ENCODE measurements at places on chromosomes 3 and 15.

DNA sequence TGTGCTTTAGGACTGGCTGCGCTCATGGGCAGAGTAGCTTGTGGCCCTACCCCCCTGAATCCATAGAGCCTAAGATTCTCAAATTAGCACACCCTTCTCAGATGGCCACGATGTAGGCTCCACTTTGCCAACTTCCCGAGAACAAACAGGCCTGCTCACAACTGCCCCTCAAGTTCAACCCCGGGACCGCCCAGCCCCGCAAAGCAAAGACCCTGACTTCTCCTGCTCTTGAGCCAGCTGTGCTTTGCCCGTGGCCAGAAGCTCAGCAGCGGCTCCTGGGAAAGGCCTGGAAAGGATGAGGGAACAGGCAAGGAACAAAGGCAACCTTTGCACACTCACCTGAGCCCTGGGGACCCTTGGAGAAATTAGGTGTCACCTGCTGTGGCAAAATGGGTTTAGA is 32.0 kb downstream of the CYP11A1 start:
- no peak for DNase-seq

GRCh38 chr3:116141724-116142123 is 303.6 kb downstream of the LSAMP start:
- DNase-seq = no peak

DNA sequence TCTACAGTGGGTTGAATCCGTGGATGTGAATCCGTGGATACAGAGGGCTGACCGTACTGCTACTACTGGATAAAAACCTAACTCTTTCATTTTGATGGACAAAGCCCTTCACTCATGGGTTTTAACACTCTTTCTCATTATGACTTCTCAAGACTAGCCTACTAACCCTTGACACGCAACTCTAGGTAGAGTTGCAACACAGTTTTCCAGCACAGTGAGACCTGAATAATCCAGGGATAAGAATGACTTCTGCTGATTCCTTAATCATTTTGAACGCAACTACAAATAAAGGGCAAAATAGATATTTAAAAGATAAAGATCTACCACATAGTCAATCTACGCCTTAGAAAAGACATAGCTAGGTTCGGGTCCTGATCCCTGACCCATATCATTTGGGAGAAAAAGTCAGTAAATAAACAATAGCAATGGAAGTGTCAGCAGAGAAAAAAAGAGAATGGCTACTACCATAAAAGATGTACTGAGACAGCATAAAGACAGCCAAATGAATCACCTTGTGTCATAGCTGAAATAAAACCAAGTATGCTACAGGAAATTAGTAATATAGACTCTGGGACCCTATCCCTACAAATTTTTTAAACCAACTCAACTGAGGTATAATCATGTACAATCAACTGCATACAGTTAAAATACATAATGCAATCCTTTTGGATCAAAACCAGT is 87.6 kb downstream of the DPH6 start:
- DNase-seq = no peak

- no peak for DNase-seq
Measured at GRCh38 chr3:129015388-129016105, 14.4 kb downstream of the EFCC1 start.

DNA sequence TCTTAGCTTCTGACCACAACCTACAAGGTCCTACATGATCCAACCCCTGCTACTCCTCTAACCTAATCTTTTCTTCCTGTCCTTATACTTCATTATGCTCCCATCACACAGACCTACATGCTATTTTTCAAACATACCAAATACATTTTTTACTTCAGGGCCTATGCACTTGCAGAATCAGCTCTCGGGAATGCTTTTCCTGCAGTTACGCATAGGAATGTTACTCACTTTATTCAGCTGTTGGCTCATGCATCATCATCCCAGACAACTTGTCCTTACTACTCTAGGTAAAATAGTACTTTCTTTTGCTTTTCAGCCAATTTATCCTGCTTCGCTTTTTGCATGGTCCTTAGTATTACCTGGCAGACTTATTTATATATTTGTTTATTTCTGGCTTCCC is 105.6 kb downstream of the OXSM start:
- DNase-seq = no peak

GRCh38 chr15:71654042-71654719 is 156.2 kb upstream of the NR2E3 start:
- no peak for DNase-seq

GRCh38 chr15:81033508-81033907 is 32.8 kb downstream of the TLNRD1 start:
- no peak for DNase-seq

DNA sequence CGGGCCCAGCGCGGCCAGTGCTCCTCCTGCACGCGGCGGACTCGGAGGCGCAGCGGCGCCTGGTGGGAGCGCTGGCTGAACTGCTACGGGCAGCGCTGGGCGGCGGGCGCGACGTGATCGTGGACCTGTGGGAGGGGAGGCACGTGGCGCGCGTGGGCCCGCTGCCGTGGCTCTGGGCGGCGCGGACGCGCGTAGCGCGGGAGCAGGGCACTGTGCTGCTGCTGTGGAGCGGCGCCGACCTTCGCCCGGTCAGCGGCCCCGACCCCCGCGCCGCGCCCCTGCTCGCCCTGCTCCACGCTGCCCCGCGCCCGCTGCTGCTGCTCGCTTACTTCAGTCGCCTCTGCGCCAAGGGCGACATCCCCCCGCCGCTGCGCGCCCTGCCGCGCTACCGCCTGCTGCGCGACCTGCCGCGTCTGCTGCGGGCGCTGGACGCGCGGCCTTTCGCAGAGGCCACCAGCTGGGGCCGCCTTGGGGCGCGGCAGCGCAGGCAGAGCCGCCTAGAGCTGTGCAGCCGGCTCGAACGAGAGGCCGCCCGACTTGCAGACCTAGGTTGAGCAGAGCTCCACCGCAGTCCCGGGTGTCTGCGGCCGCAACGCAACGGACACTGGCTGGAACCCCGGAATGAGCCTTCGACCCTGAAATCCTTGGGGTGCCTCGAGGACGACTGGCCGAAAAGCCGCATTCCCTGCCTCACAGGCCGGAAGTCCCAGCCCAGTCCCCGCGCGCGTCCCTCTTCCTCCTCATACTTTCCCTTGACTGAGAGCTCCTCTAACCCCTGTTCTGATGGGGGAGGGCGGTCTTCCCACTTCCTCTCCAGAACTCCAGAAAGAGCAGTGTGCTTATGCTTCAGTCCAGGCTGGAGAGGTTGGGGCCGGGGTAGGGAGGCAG is 1.4 kb upstream of the IL17RC start:
- DNase-seq = no peak

DNA sequence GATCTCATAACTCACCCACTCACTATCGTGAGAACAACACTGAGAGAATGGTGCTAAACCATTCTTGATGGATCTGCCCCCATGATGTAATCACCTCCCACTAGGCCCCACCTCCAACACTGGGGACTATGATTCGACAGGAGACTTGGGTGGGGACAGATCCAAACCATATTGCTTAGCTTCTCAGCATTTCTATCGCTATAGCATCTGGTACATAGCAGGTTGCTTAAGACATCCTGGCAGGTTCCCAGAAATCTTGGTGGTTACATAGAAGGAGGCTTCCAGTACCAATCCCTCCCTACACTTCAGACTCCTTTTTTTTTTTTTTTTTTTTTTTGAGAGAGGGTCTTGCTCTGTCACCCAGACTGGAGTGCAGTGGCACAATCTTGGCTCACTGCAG is 487.8 kb downstream of the EDEM1 start:
- DNase-seq = no peak

DNA sequence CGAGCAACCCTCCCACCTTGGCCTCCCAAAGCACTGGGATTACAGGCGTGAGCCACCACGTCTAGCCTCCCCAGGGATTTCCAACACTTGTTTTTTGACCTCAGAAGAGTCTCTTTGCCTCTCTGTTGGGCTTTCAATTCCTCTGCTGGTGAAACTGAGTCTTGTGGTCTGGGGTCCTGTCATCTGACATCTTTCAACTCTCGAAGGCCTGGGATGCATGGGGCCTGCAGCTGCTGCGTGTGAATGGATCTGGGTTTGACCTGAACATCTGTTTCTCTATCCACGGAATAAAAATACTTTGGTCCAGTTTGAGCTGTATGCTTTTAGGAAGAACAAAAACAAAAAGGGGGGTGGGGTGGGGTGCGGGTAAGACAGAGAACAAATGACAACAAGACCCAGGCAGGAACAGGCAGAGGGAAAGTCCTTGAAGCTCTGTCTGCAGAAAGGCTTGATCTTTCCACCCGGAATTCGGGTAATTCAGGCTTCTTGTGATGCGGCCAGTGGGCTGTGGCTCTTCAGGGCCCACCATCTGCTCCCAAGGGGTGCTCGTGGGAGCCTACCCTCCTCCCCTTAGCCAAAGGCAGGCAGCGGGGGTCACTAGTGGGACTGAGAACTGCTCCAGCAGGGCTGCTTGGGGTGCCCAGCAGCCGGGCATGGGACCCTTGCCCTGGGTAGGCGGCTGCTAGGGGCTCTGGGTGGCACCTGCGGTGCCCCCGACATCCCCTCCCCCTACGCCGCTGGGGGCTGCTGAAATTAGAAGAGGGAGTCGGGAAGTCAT is 71.5 kb downstream of the SLC12A8 start:
- DNase-seq = no peak

- DNase-seq = no peak
Measured at GRCh38 chr3:198076722-198077308, 116.8 kb downstream of the LMLN start.

GRCh38 chr15:63939531-63940130 is 105.9 kb upstream of the HERC1 start:
- DNase-seq = no peak

DNA sequence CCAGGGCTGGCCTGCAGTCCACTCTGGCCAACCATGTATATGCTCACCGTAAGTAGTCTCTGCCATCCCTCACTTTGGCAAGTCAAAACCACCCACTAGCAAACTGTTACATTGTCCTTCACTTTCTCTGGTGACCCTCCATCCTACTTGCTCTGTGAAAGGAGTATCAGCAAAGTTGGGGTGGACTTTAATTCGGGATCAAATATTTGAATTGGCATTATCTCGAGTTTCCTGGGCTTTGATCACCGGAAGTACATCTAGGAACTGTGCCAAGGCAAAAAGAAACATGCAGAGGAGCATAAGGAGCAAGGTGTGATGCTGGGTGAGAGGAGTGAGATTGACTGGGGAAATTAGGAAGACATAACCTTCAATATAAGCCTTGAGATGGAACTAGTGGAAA is 188.9 kb upstream of the P2RY1 start:
- no peak for DNase-seq

DNA sequence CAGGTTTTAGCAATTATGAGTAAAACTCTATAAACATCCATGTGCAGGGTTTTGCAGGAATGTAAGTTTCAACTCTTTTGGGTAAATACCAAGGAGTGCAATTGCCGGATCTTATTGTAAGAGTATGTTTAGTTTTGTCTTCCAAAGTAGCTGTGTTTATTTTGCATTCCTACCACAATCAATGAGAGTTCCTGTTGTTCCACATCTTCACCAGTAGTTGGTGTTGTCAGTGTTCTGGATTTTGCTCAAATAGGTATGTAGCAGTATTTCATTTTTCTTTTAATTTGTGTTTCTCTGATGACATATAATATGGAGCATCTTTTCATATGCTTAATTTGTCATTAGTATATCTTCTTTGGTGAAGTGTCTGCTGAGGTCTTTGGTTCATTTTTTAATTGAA is 185.1 kb upstream of the GALNT15 start:
- no peak for DNase-seq

GRCh38 chr3:104214277-104214676 is 1152.4 kb upstream of the ALCAM start:
- DNase-seq = no peak
